ENCODE measurements at places on chromosomes 1 and 21.

DNA sequence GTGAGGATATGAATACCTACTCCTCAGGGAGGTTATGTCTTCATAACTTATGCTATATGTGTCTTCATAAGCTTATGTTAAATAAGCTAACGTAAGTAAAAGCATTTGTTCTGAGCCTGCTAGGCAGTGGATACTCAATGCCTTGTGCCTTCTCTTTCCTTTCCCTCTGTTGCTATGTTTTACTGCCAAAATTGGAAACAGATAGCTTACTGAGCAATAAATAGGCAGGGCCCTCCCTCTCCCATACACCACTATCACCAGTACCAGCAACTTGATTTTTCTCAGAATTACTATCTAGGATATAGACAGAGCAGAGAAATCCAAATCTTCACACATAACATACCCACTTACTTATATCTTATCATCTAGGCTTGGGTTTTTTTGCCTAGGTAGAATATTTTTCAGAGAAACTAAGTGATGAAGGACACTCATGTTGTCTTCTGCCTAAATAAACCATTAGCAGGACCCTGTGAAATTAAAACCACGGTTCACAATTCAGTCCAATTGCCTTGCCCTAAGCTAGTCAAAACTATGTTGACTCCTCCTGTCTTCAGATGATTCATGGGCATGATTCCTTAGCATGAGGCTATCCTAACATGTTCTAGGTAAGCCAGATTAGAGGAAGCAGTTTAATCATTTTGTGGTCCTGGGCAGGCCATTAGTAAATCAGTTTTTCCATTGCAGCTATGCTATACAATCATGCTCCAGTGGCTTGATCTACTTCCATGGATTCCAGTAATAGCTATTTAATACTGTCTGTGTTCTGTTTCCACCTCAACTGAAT lies 15.9 kb upstream of the LRRC8C start:
- DNase-seq = no peak

DNA sequence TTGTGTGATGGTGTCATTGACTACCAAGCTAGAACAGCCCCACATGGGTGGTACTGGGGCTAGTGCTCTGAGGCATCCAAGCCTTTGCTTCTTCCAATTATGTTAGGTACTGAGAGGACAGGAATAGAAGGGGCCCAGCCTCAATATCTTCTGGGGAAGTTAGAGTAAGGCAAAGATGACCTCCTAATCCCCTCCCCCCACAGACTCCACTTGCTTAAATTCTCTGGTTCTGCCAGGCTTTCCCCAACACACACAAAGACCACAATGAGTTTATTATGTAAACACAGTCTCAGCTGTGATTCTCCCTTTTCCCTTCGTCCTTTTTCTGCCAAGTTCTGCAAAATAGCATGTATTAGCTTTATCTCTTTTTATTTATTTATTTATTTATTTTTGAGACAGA lies 3.1 kb upstream of the TACSTD2 start:
- no peak for DNase-seq

- no peak for DNase-seq
Measured at GRCh38 chr1:74571891-74572290, 59.5 kb upstream of the LRRC53 start.

- DNase-seq = no peak
Measured at GRCh38 chr1:207084701-207085180, 3.9 kb upstream of the C4BPB start.

- DNase-seq = peak; percentile 68
Measured at GRCh38 chr1:205442051-205442725, 13.7 kb downstream of the BLACAT1 start.

GRCh38 chr1:219461981-219462400 lies 150.9 kb downstream of the ZC3H11B start:
- DNase-seq = no peak

- DNase-seq = no peak
Measured at GRCh38 chr1:182670032-182670749, 14.2 kb downstream of the RGS8 start.

GRCh38 chr21:26397545-26397944 lies 175.5 kb downstream of the CYYR1 start:
- no peak for DNase-seq

GRCh38 chr1:229693129-229693900 lies 67.3 kb downstream of the URB2 start:
- DNase-seq = no peak

- DNase-seq = no peak
Measured at GRCh38 chr1:44045064-44045463, 13.8 kb upstream of the SLC6A9 start.

- no peak for DNase-seq
Measured at GRCh38 chr21:27024971-27025370, 58.1 kb upstream of the ADAMTS5 start.

GRCh38 chr1:166197597-166197996 lies 30.8 kb upstream of the FAM78B start:
- no peak for DNase-seq

DNA sequence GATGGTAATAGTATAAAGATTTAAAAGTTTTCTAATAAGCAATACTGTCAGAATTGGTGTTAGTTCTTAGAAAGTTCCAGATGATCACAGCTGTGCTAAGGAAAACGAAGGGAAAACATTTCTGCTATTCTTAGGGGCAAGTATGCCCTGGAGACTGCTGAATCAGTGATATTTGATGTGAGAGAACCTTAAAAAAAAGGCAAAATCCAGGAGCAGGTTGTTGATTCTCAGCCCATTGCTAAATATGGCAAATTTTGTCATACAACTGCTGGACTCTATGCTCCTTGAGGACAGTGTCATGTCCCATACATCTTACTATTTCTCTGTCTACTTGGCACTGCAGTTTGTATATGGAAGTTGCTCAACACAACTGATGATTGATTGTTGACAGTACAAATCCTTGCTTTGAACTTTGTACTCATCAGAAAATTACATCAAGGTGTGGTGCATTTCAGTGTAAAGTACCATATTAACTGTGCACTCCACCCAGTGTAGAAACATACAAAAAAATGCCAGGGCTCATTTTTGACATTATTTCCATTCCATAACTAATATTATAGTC lies 10.9 kb downstream of the CRCT1 start:
- no peak for DNase-seq

- no peak for DNase-seq
Measured at GRCh38 chr1:175839779-175840669, 96.6 kb upstream of the TNR start.

- DNase-seq = no peak
Measured at GRCh38 chr1:227303662-227304061, 14.6 kb downstream of the CDC42BPA start.

DNA sequence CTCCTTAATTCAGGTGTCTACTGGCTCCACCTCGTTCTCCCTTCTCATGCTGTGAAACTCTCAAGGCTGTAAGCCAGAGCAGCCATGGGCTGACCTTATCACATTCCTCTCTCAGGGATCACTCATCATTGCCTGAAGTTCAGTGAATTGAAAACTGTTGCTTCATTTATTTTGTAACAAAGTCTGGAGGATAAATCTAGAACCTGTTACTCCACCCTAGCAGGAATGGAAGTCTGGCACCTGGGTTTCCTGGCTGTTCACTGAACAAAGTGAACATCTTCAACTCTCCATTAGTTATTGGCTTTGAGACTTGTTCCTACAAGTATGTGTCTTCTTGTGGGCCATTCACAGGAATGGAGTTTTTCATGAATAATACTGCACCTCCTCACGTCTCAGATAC lies 584.1 kb downstream of the PTPRU start:
- DNase-seq = no peak

GRCh38 chr21:36127250-36127904 lies 7.5 kb upstream of the CBR3 start:
- DNase-seq = peak; percentile 44

GRCh38 chr1:155170806-155171205 lies 2.3 kb downstream of the KRTCAP2 start:
- DNase-seq = no peak

DNA sequence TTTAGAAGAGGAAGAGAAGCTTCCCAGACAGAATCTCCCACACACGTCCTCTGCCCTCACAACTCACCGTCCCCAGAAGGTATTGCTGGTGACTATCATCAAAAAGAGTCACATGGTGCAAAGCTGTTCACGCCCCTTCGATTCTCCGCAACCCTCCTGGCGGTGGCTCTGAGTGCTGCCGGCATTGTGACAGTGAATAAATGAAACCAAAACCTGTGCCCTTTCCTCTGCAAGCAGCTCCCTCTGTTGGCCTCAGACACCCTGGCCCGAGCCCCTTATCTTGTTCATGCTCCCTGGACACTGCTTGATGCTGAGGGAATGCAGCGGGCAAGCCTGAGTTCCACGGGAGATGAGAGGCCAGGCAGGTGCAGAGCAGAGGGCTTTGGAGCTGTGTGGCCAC lies 510.3 kb downstream of the NPHP4 start:
- no peak for DNase-seq

- DNase-seq = no peak
Measured at GRCh38 chr21:34027721-34028461, 45.5 kb upstream of the MRPS6 start.

GRCh38 chr21:45439161-45439872 lies 34.4 kb downstream of the COL18A1 start:
- DNase-seq = peak; percentile 89

GRCh38 chr1:9449110-9449627 lies 90.1 kb upstream of the SLC25A33 start:
- DNase-seq = no peak

- no peak for DNase-seq
Measured at GRCh38 chr1:47231301-47232186, 481 bp downstream of the TAL1 start.

GRCh38 chr1:22139817-22140216 lies 3.1 kb downstream of the WNT4 start:
- no peak for DNase-seq
